ENCODE measurements at places on chromosomes 12 and 14.

- DNase-seq: no peak
Observed at GRCh38 chr14:89435892-89436656, 19.0 kb upstream of the FOXN3 start.

GRCh38 chr12:68866950-68867349 lies 59.0 kb downstream of the MDM2 start:
- no peak for DNase-seq

GRCh38 chr14:79552778-79553177 lies 658.5 kb downstream of the DIO2 start:
- no peak for DNase-seq

DNA sequence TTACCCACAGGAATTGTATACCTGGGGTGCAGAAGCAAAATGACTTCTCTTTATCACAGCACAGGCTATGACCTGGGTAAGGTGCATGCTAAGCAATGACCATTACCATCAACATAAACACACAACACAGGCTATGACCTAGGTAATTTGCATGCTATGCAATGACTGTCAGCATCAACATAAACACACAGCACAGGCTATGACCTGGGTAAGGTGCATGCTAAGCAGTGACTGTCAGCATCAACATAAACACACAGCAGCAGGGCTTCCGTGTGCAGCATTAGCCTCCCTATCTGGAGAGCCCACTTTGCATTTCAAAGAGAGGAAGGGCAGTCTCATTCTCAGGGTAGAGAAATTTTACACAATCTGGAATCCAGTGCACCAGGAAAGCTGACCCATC lies 583.0 kb downstream of the TMEM121 start:
- DNase-seq: no peak

- DNase-seq: no peak
Observed at GRCh38 chr14:20490563-20490962, 14.8 kb upstream of the RNASE10 start.

DNA sequence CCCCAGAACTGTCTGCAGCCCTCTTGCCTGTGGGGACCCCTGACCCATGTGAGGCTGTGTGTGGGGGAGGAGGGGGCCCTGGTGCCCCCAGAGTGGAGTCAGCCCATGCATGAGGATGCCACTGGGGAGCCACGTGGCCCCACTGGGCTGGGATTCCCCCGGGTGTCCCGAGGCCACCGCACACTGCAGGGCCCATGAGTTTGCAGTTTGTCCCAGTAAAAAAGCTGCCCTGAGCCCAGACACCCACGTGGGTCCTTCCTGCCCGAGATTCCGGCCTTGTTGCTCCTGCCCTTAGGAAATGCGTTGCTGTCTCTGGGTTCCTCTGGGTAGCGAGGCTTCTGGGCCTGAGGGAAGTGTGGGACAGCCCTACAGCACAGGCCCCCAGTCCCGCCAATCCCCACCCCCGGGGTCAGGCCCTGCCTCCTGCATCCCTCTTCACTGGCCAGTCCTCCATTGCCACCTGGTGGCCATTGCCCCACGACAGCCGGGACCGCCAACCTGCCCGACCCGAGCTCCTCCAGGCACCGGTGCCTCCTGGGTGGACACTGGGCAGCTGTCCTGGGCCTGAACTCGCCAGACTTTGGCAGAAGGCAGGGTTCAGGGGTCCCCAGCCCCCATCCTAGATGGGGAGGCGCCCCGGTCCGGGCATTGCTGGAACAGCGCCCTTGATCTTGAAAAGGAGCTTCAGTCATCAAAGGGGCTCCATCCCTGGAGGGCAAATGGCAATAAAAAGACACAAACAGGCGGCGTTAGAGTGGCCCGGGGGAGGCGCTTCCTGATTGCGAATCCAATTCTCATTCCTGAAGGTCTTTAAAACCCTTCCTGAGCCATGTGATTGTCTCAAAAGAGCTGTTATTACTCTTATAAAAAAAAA lies 15.6 kb upstream of the C14orf180 start:
- DNase-seq: peak; percentile 71

- DNase-seq: no peak
Observed at GRCh38 chr12:1906579-1906978, 11.9 kb downstream of the CACNA2D4 start.

All from iPS DF 6.9 (cell line).